Motor neuron (in vitro differentiated cells): ENCODE measurements at places on chromosomes 5 and 9. TPM values are rescaled to one million over a fixed set of nuclear protein-coding genes. Genes with fewer than 3 reads are reported as not detected.
A peak's percentile ranks its signal among the peaks of the same experiment; 100 is the strongest.

ZBTB34 gene
- 10.6 and 11.0 TPM in 2 replicates for total RNA-seq

HAND1 gene
- 0.38 and 0.53 TPM in 2 replicates for total RNA-seq

CAPSL gene
- total RNA-seq = 17.7 and 17.8 TPM in 2 replicates

SPRY4 gene
- 19.8 and 21.0 TPM in 2 replicates for total RNA-seq

NPR3 gene
- 1.5 and 2.0 TPM in 2 replicates for total RNA-seq

PLAC8L1 gene
- total RNA-seq = 1.9 TPM in 1 of 2 replicates, not detected in the other

DNA sequence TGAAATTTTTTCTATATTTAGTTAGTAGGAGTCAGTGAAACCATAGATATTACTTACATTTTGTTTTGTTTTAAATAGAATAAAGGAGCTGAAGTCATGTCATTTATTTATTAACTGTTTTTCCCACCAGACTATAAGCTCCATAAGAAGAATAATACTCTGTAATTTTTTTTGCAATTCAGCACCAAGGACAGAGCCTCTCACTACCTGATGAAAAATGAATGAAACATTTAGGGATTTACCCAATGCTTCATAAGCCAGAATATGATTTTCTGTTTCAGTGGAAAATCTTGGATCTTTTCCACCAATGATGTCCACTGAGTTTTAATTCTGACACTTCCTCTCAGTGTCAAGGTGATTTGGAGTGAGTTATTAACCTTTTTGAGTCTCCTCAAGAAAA, 624.9 kb upstream of the GRAMD2B start:
- ATAC-seq = no peak

DNA sequence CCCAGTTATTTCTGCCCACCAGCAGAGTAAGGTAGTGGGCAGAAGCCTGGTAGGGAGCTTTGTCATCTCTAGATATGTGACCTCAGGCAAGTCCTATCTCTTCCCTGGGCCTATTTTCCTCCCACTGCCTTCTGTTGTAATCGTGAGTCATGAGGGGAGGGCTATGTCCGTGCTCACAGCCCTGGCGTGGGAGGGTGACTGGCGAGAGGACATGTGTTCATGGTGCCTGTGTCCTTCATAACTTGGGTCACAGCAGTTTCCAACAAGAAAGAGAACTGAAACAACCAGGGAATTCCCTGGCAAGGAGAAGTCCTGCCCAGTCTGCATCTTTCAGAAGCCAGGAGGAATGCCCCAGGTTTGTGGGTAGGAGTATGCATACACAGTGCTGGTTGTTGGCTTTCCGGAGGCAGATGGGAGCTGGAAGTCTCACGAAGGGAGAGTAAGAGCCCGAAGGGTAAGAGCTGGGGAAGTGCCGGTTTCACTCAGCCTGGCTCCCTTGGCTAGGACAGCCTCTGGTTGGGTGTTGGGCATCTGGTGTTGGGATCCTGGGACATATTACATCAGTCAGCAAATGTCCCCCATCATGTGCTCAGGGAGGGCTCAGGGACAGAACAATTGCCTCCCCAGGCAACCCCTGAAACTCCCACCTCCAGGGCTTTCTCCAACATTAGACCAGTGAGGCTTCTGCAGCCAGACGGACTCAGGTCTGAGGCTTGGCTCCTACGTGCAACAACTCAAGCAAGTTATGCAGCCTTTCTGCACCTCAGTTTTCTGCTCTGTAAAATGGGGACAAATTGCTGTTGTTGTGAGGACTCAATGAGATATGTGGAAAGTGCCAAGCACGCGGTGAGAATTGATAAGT, 4.3 kb upstream of the TIFAB start:
- no peak for ATAC-seq

- ATAC-seq = no peak
These were observed 4.7 kb upstream of the OR1Q1 start for GRCh38 chr9:122609804-122610203.

- ATAC-seq = no peak
These were observed 128.3 kb upstream of the C9orf72 start for GRCh38 chr9:27701587-27701986.

GRCh38 chr5:68418201-68418600, 202.6 kb downstream of the PIK3R1 start:
- no peak for ATAC-seq

DNA sequence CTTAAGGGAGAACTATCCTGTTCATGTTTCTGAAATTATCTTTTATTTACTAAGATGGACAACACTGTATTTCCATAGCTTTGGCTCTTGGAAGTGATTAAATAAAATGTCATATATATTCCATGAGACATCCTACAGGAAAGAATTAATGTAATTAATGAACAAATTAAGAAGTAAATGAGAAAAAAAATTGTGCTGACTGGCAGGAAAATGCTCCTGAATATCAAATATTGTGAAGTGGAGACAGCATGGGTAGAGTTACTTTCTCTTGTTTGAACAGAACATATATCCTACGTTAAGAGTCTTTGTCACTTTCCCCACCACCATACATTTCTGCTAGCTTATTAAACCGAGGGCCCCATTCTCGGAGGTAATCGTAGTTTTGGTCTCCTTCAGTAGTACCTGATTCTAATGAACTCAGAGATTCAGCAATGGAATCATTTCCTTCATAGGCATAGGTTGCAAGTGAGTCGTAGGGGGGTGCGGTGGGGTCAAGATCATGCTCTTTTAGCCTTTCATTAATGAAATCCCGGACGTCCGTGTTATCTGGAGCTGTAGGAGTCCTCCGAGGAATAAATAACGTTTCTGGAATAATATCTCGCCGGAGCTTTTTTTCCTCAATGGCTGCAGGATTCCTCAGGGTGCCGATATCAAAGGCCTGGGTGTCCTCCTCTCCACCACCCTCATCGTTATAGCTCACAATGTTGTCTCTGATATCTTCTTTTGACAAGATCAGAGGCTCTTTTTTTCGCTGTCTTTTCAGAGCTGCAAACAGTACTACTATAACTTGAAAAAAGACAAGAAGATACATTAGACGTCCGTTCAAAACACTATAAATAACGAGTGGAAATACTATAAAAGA, 157.2 kb downstream of the CDH10 start:
- ATAC-seq = no peak

- ATAC-seq = no peak
These were observed 30.5 kb downstream of the PCSK1 start for GRCh38 chr5:96402500-96402899.

DNA sequence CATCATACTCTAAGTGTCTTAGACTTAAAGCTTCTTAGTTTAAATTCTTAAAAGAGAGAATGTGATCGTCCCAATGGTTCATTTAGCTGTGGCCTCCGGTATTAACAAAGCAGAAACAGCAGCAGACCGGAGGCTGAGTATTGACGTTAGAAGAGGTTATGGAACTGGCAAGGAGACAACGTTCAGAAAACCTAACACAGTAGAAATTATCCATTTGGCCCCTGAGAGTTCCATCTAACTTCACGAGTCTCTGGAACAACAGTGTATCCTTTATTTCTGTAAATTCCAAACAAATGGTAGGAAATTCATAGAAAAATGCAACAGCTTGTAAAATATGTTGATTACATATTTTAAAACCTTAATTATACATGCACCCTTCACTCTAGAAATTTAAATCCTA, 107.3 kb upstream of the PTGER4 start:
- no peak for ATAC-seq

DNA sequence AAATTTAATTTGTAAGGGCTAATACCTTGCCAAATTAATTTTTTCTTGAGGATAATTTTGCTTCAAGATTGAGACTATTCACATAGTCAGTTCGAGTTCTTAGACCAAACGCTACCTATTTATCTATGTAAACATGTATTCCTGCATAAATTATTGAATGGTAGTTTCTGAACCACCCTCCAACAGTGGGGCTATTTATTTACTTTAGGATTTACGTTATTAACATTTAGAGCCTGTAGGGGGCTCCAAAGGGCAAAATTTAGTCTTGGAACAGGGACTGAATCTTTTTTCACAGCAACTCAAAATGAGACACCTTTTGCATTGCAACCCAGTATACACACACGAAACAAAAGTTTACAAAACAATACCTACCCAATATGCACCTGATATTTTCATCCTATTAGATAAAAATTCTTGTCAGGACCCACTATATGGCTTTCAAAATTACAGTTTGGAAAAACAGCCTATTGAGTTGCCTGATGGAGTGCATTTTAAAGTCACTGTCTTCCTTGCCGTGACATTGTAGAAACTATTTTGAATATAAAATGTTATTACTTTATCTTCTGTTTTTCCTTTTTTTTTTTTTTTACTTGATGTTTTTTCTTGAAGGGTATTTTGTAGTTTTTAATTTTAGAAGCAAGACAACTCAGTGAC, 47.1 kb upstream of the POU4F3 start:
- ATAC-seq = peak; percentile 82

DNA sequence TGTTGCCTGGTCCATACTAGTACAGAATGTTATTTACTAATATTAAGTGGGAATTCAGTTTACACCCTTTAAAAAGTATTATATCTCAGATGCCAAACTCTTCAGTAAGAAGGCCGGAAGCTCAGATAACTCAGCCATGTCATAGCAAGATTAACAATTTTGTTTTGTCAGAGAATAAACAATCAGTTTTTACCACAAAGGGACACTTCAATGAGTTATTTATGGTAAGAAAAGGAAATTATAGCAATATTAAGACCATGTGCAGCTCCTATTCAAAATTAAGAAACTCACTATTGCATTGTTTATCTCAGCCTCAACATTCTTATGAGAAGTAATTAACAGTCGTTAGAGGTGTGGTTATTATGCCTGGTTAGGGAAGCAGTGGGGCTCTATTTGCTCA, 13.1 kb upstream of the ARL15 start:
- ATAC-seq = no peak

- ATAC-seq = no peak
These were observed 2.8 kb downstream of the TXNDC8 start for GRCh38 chr9:110334871-110335270.

DNA sequence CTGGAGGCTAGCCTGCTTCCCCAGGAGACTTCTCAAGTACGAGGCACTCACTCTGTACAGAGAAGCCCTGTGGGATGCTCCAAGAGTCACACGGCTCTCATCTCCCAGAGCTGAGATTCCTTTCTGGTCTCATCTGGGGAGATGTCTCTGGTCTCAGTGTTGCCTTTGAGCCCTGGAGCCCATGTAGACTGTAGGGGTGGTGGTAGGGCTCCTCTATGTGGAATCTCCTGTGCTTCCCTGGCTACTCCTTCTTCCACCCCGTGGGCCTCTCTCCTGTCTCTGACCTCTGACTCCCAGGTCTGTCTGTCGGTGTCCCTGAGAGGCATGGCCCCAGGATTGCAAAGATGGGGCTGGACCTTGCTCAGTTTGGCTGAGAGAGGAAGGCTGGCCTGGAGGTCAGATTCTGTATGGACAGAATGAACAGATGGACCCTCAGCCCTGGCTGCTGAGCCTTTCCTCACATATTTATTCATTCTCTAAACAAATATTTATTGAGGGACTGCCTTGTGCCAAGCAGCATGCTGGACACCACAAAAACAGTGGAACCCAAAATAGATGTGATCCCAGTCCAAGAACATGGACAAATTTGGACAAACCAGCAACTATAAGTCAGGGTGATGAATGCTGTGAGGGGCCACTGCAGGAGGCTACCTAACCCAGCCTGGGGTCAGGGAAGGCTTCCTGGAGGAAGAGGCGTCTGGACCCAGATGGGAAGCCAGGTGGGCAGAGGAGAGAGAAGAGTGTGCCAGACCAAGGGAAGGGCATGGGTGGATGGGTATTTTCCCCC, 2.6 kb downstream of the CCL19 start:
- ATAC-seq = no peak

DNA sequence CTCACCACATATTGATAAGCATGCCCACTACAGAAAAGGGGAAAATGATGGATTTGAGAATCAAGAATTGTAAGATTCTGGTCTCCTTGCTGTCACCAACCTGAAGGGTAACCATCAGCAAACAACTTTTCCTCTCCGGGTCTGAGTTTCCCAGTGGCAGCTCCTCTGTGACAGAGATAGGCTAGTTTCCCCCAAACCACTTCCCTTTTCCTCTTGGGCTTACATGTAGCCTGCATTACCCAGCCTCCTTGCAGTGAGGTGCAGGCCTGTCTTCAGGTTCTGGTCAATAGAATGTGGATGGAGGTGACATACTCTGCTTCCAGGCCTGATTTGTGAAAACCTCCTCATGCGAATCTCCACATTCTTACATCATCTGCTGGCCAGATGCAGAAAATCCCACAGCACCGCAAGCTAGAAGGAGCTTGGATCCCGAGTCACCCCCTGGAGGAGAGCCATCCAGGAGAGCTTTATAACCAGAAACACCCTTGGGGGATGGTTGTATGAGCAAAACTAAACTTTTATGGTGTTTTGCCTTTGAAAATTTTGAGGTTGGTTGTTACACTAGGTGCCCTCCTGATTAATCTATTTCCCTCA, 206.1 kb downstream of the RGS3 start:
- ATAC-seq = no peak
